GM12878 (cell line): ENCODE measurements at places on chromosomes 11 and 22. TPM values are rescaled to one million over a fixed set of nuclear protein-coding genes. Genes with fewer than 3 reads are reported as not detected.

The PDE2A gene
- 0.15 and 0.24 TPM in 2 replicates for total RNA-seq

- peaks cover 11% of the 10 kb centered on the region for H3K27me3 ChIP-seq
- H3K4me3 ChIP-seq, result 0 out of 2 replicates have a peak within 1 kb of the TSS, but pooled peaks have one; percentile 27
- no peak for DNase-seq
- H3K27ac ChIP-seq, result no peak within 1 kb of the TSS
- H3K36me3 ChIP-seq, result no peaks in the 10 kb centered on the region
Measured at GRCh38 chr11:110711776-110712658, at the start of gene ARHGAP20. Gene ARHGAP20 (minus strand): TSS chr11:110712437. CDS start chr11:110712231, 206 bp downstream.

The MFRP gene
- not detected in 2 replicates for total RNA-seq

- DNase-seq, result no peak
- no peak overlapping the region for H3K4me3 ChIP-seq
- no peaks in the 10 kb centered on the region for H3K4me1 ChIP-seq
- H3K27ac ChIP-seq, result no peak overlapping the region
- no peaks in the 10 kb centered on the region; the same call in 1 of the 2 replicates for H3K27me3 ChIP-seq
Measured at GRCh38 chr22:26239581-26239980, 70.3 kb downstream of the SEZ6L start.

The NPAS4 gene
- total RNA-seq, result not detected in 2 replicates

The PRAME gene
- total RNA-seq, result 1.4 and 1.8 TPM in 2 replicates

The SLC22A12 gene
- not detected in 2 replicates for total RNA-seq

The C11orf52 gene
- not detected in 2 replicates for total RNA-seq

- H3K4me3 ChIP-seq, result no peak overlapping the region
- no peaks in the 10 kb centered on the region for H3K36me3 ChIP-seq
- no peaks in the 10 kb centered on the region for H3K4me1 ChIP-seq
- no peak overlapping the region for H3K27ac ChIP-seq
- H3K27me3 ChIP-seq, result no peaks in the 10 kb centered on the region; the same call in 1 of the 2 replicates
- DNase-seq, result no peak
Measured at GRCh38 chr11:13009476-13009920, 382 bp downstream of the RASSF10 start.

GRCh38 chr22:36211237-36211861, 9.7 kb upstream of the APOL4 start:
- no peak overlapping the region for H3K4me3 ChIP-seq
- no peaks in the 10 kb centered on the region for H3K36me3 ChIP-seq
- no peaks in the 10 kb centered on the region for H3K27me3 ChIP-seq
- H3K27ac ChIP-seq, result no peak overlapping the region

DNA sequence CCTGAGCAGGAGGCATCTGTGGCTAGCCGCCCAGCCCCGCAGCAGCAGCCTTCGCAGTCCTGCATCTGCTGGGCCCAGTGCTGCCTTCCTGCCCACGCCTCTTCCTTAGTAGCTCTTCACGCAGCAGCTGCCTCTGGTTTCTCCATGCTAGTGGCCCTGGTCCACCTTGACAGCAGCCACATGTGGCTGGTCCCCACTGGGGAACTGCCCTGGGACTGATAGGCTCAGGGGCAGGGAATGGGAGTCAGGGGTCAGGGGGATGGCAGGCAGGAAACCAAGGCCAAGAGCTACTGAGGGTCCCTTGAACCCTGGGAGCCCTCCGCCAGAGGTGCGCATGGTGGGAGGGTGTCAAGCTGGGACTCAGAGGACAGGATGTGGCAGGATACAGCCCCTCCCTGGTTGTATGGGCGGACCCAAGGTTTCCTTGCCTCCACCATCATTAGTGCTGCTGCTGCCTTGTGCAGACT, 99.4 kb upstream of the PITPNB start:
- no peaks in the 10 kb centered on the region for H3K27me3 ChIP-seq
- DNase-seq, result no peak
- H3K4me1 ChIP-seq, result no peaks in the 10 kb centered on the region
- H3K36me3 ChIP-seq, result no peaks in the 10 kb centered on the region
- H3K27ac ChIP-seq, result no peak overlapping the region
